Stimulated activated memory B cell treated with anti-CD40 and anti-IgM and Interleukin-4, amounts not matched to agents 10 μg/mL and 1 μg/mL and 100 μg/mL, for 72 hours (primary cell): ENCODE measurements at places on chromosomes 12 and 14.

- no peak for ATAC-seq
Observed at GRCh38 chr14:72247896-72248465, 315.8 kb downstream of the RGS6 start.

GRCh38 chr12:116977465-116978380 lies 67.0 kb downstream of the FBXW8 start:
- no peak for ATAC-seq

DNA sequence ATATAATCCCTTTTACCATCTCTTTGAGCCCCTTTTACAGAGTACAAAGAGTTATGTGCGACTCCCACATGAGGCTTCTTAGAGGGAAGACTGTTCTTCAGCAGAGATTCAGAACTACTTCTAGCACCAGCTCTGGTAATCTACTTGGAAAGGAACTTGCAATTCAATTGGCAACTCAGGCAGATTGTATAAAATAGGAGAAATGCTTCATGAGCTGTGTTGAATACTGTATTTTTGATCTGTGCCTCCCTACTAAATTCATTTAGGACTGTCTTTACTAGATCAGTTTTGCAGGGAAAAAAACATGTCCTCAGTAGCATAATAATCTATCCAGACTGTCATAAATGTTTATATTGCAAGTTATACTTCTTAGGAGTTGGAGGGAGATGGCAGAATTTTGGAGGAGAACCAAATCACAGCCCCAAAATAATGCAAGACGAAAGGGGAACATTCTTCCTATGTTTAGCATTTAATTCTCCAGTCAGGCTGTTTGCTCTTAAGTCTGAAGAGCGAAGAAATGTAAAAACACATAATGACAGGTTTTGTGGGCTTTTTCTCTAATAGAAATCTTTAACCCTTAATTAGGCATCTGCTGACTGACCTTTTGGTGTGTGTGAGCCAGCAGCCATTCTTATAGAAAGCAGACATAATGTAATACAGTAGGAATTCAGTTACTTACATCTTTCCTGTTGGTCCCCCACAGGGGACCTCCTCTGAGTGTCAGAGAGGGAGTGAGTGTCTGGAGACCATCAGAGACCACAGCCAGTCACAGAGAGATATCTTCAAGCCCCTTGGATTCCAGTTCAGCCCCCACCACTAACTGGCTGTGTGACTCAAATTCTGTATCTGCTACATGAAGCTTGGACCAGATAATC lies 3.9 kb downstream of the ANO4 start:
- ATAC-seq = no peak

DNA sequence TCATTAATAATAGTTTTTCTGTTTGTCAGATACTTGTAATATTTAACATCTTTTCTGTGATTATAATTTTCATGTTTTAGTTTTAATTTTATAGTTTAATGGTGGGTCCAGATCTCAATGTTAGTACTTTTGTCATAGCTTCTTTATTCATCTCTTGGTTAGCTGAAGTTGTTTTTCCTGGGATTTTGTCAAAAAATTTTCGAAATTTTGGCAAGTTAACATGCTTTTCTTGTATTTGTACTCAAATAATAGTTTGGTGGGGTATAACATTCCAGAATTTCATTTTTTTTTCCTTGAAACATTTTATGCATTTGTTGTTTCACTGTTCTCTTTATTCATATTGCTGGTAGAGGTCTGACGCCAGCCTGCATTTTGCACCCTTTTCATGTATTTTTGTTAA lies 45.5 kb downstream of the KTN1 start:
- no peak for ATAC-seq

DNA sequence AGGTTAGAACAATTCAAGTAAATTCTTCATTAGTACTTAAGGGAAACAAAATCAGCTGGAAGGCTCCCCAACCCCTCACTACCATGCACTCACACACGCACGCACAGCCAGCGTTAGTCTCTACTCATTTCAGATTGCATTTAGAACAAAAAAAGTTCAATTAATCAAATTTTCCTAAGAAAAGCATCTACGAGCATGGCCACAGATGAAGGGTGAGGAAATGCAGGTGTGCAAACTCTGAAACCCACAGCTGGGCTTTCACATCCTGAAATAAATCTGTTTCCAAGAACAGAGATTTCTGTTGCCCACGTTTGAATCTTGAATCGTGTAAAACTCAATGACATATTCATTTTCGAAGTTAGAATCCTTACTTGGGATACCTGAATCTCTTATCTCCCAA lies 62.6 kb downstream of the SEL1L start:
- peak; percentile 74 for ATAC-seq

DNA sequence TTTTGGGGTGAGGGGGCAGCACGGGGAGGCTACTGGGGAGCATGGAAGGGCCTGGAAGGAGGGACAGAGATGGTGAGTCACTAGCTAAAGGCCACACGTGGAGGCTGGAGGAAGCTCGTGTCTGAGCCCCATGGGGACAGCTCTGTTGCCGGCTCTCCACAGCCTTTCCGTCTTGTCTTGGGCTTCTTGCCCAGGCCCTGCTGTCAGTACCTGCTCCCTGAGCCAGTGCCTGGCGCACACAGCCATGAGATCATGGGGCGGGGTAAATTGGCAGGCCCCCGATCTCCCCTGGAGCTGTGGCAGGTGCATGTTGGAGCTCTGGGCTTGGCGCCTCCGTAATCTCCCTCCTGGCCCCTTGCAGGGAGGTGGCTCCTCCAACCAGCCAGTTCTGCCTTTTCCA lies 16.1 kb upstream of the KRT80 start:
- no peak for ATAC-seq

DNA sequence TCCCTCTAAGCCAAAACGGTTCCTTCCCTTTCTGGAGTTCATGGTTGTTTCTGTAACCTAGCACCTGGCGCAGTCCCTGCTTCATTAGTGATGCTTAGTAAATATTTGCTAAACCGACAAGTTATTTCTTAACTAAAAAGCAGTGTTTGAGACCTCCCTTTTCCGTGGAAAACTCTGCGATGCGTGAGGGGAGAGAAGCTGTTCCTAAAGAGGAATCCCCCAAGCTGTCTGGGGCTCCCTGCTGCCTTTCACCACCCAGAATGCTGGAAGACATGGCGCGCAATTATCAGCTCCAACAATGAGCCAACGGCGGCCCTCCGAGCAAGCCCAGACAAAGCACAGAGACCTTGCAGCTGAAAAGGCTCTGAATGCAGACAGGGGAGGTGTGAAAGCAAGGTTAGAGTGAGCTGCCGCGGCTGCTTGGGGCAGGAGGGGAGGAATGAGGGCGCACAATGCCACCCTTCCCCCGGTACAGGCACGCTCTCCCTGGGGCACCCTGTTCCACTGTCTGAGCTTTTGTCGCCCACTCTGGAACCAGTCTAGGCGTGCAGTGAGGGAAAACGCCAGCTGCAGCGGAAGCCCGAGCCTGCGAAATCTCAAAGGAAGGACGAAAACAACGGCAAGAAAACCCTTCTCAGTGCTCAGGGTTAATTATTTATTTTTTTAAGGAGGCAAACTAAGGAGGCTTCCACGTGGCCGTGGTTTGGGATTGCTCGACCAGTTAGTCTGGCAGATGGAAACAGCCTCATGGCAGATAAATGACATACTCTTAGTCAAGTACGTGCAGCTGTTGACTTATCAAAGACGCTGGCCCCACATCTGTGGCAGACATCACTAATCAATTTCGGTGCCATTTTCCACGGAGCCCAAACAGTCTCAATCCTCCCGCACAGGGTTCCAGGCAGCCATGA lies 66.3 kb downstream of the RBM19 start:
- no peak for ATAC-seq

DNA sequence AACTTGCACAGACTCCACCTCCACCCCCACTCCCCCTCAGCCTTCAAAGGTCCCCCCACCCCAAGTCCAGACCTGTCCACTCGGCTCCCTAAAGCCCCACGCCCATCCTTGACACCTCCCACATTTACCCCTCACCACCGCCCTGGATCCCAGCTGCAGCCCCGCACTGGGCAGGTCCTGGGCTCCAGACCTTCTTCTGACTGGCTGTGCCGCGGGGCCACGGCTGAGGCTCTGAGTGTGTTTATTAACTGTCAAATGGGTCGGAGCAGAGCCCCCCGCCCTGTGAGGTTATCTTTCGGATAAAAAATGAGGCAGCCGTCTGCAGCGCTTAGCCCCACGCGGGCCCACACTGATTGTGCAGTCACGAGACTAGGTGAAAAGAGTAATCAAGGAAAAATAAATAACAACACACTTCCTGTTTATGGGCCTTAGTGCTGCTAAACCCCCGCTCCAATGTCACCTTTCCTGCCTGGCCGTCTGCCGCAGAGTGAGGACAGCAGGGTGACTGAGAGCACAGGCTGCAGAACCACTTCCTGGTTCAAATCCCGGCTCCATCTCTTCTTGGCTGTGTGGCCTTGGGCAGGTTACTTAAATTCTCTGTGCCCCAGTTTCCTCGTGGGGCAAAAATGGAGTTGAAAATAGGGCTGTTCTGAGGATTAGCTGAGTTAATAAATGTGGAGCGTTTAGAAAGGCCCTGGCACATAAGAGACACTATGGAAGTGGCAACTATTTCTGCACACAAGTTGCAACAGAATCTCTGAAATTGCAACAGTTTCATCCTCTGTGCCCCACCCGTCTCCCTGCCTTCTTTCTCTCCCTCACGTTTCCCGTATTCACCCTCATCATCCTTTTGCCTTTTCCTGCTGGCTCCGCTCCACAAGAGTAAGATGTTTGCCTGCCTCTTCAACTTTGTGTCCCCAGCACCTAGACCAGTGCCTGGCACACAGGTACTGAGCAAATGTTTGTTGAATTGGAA lies 9.4 kb downstream of the SETD1B start:
- no peak for ATAC-seq

- ATAC-seq = no peak
Observed at GRCh38 chr12:4908684-4909409, 858 bp upstream of the KCNA1 start.

GRCh38 chr14:94282991-94283723 lies 9.9 kb downstream of the SERPINA10 start:
- ATAC-seq = no peak

- no peak for ATAC-seq
Observed at GRCh38 chr14:91387169-91387835, 30.3 kb downstream of the CCDC88C start.

DNA sequence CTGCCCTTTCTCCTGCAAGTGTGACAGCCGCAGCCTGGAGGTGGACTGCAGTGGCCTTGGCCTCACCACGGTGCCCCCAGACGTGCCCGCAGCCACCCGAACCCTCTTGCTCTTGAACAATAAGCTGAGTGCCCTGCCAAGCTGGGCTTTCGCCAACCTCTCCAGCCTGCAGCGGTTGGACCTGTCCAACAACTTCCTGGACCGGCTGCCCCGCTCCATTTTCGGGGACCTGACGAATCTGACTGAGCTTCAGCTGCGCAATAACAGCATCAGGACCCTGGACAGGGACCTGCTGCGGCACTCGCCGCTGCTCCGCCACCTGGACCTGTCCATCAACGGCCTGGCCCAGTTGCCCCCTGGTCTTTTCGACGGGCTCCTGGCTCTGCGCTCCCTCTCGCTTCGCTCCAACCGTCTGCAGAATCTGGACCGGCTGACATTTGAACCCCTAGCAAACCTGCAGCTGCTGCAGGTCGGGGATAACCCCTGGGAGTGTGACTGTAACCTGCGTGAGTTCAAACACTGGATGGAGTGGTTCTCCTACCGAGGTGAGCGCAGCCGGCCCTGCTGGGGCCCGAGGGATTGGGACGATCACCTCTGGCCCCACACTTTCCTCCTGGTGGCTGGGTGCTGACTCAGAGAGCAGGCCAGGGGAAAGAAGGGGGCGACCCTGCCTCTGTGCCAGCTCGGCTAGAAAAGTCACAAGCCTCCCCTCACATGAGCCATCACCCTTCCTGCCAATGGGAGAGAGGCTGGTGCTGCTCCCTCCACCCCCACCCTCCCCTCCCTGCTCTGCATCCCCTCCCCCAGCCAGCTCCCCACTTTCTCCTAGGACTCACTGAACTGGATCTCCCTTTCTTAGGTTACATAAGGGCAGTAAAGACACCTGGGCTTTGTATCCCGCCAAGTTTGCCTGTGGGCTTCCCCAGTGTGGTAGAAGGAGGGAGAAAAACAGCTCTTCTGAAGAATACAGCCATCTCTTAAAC lies 10.9 kb downstream of the LRTM2 start:
- ATAC-seq = no peak

DNA sequence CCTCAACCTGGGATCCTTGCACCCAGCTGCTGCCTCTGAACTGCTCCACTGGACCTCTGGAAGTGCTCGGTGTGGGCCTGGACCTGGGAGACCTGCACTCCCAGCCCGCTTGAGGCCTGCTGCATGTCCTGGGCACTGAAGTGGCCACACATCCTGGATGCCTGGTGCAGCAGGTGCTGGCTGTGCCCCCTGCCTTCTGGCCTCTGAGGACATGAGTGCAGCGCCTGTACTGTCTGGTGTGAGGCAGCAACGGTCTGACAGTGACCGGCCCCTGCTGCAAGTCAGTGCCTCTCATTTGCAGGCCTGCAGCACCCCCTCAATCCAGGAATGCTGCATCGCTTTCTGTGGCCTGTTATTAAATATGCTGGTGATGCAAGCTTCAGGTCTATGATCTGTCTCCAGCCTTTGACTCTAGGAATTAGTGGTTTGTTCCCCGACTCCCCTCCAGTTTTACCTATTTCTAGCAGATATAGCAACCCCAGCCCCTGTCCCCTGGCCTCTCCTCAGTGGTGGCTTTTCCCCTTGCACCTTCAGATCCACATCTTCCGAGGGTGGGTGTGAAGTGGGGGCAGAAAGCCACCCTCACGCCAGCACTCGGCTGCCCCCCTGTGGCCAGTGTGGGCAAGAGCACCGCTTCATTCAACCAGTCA lies 3.6 kb downstream of the SMIM41 start:
- peak; percentile 60 for ATAC-seq

GRCh38 chr12:111111681-111112080 lies 191.3 kb upstream of the MYL2 start:
- no peak for ATAC-seq

DNA sequence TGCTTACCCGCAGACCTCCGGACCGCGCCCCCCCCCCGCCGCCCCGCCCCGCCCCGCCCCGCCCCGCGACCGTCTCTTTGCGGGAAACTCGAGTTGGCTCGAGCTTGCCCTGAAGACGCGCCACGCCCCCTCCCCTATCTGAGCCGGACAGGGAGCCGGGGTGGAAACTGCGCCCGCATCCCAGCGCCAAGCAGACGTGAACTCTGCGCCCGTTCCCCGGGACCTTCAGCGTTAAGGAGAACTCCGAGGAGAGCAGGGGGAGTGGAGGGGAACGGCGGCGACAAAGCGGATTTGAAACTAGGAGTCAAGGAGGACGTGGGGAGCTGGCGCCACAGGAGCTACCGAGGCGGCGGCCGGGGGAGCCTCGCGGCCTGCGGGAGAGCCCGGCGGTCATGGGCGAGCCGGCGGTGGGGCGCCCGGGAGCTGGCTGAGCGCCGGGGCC lies at the start of gene KCNK13:
Gene KCNK13, plus strand, starts transcription at position 310 of the 442 bp plus-strand sequence. CDS start 212 bp downstream, outside the sequence.
- no peak for ATAC-seq

DNA sequence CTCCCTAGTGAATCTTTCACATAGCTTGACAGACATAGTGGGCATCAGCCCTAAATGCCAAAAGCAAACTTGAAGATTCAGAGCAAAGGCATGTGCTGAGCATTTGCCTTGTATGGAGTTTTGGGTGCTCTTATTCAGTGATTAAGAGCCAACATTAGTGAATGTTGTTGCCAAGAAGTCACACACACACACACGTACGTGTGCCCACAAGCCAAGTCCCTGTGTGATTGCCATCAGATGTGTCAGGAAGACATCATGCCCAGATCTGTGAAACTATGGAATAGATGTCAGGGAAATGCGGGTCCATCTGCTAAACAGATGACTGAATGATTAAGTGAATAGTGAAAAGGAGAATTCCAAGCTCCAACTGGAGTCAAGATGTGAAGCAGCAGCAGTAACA lies 149.0 kb downstream of the AKAP6 start:
- ATAC-seq = no peak

GRCh38 chr12:112419297-112420133 lies 768 bp downstream of the PTPN11 start:
- no peak for ATAC-seq
